Upper lobe of left lung (tissue), 6 donors: ENCODE measurements at places on chromosomes 16 and 17.

DNA sequence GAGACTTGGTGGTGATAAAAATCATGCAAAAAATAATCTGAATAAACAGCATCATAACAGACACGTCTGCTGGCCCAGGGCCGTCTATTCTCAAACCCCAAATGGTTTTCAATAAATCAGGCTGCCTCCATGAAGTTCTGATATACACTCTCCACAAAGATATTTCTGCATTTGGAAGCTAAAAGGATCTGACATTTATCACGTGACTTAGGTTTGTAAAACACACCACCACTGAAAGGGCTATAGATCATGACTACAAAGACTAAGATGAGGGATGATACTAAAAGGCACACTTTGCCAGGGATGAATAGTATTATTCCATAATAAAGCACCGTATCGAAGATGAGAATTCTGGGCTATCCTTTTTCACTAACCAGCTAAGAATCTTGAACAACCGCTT is 67.6 kb upstream of the ADAMTS18 start:
- no peak for DNase-seq

GRCh38 chr17:50601823-50602375 is 32.8 kb upstream of the ABCC3 start:
- no peak for DNase-seq

- no peak for DNase-seq
Observed at GRCh38 chr17:38568845-38569510, 36.8 kb downstream of the SRCIN1 start.

GRCh38 chr17:38960402-38960801 is 6.8 kb downstream of the FBXO47 start:
- no peak for DNase-seq

- DNase-seq: no peak
Observed at GRCh38 chr16:51053775-51054174, 97.3 kb downstream of the SALL1 start.

GRCh38 chr16:63183743-63184142 is 1147.5 kb upstream of the CDH8 start:
- no peak for DNase-seq

GRCh38 chr17:64244165-64244564 is 18.9 kb downstream of the TEX2 start:
- DNase-seq: no peak

DNA sequence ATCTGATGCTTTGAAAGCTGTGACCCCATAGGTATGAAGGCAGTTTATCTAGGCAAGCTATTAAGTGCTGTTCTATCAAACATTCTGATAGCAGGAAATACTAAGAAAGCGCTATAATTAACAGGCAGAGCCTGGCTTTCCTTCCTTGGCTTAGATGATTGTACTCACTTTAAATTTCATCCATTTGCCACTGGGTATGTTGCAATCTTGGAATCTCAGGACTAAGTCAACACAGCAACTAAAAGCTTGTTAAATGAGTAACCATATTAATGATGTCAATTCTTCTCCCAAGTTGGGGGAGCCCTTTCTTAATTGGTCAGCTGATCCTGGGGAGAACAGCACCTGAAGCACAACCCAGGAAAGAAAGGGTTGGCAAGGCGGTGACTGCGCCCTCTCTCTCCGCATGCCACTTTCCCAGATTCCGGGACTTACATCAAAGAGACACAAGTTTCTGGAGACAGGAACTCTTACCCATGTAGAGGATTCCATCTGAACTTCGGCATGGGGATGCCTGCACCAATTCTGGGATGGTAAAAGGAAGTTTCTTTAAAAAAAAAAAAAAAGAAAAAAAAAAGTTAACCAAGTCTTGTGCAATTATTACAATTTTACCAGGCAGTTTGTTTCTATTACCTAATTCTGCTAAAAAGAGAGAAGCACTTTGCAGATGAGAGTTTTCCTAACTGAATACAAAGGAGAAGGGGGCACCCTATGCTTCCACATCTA is 54.4 kb upstream of the ICAM2 start:
- no peak for DNase-seq

- DNase-seq: no peak
Observed at GRCh38 chr17:79071161-79071740, 3.4 kb upstream of the ENGASE start.
